Immature natural killer cell (primary cell): ENCODE measurements at places on chromosomes 2 and 18.

GRCh38 chr2:226638576-226638975, 161.0 kb downstream of the IRS1 start:
- DNase-seq: no peak

- DNase-seq: no peak
Measured at GRCh38 chr18:42654556-42654955, 460.9 kb downstream of the RIT2 start.

DNA sequence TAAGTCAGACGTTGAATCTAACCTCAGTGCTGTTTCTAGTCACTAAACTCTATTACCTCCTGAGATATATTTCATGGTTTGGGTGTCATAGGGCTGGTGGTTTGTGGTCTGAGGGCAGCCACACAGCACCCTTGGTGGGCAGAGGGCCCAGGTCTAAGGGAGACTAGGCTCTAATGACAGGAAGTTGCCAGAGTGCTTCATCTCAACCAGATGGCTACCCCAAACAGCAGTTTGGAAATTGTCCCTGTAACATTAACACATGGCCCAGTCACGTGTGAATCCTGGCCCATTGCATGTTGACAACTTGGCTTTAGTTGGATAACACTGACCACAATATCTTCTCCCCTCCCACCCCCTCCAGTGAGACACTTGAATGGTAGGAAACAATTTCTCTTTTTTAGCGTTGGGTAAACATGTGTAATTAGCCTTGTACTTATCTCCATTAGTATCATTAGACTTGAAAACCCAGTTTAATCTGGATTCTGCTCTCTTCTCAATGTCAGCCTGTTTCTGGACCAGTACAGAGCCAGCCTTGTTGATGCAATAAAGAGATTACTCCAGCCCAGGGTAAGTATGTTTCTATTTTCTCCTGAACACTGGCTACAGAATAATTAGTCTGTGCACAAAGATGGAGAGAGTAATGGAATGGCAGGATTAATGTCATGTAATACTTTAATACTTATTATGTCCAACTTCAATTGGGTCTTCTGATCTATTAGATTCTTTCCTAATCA, 187.8 kb upstream of the SIX3 start:
- DNase-seq: peak; percentile 73

DNA sequence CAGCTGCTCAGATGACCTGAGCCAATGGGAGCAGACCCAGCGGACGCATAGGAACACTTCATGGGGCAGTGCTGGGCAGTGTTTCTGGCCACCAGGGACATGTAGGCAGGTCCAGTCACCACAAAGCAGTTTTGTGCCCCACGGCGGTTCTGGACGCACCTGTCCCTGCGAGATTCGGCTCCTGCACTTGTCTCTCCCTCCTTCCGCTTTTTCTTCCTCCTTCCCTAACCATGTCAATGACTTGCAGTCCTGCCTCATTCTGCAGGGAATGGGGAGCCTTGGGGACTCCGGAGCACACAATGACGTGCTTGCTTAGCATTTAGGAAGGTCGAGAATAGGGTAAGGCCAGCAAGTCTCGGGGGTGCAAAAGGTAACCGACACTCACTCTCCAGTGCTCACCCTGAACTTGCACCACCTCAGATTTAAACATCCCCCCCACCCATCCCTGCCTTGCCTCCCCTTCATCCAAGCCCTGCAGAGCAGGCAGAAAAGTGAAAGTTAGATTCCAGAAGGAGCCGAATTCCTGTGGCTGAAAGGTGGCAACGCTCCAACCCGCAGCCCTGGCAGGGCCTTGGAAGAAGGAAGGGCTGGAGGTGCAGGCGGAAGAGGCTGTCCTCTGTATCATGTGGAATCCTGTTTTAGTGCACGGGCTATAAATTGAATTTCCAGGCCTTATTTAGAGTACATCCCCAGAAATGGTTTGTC, 40.5 kb upstream of the ATG16L1 start:
- no peak for DNase-seq

DNA sequence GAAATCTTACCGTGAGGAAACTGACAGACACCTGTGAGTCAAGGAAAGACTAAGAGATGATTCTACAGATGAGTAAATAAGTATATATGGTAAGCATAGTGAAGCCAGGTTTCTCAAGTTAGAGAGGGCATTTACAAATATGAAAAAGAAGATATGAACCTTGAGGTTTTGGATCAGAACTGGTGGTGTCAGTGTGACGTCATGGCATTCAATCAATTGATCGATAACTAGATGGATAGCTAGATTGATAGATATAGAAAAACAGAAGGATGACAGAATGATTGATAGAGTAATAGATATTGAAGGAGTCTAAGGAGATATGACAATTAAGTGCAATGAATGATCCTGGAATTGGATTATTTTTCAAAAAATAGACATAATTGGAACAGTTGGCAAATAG, 350.2 kb upstream of the MC4R start:
- DNase-seq: no peak

GRCh38 chr2:238986491-238987351, 138.8 kb downstream of the TWIST2 start:
- DNase-seq: no peak

- no peak for DNase-seq
Measured at GRCh38 chr2:68809324-68810240, 61.6 kb downstream of the BMP10 start.

GRCh38 chr2:9071584-9072124, 68.2 kb upstream of the MBOAT2 start:
- no peak for DNase-seq

- no peak for DNase-seq
Measured at GRCh38 chr2:240638512-240639160, 13.4 kb downstream of the GPR35 start.

- DNase-seq: no peak
Measured at GRCh38 chr2:72921853-72922252, 4.5 kb downstream of the EMX1 start.

DNA sequence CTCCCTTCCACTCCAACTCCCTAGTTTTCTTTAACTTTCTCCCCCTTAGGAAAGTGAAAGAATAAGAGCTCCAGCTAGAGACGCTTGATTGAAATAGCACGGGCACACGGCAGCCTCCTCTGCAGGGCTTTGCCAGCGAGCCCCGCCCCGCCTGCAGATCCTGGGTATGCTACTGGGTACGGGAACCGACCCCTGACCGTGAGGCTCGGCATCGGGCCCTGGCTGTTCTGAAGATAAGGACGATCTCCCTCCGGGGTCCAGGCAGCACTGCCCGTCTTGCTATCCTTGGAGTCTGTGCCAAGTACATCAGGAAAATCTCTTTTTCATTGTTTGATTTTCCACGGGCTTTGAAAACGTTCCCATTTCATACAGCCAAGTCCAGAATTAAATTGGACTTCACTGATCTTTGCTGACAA, 284.5 kb downstream of the MTX2 start:
- no peak for DNase-seq

DNA sequence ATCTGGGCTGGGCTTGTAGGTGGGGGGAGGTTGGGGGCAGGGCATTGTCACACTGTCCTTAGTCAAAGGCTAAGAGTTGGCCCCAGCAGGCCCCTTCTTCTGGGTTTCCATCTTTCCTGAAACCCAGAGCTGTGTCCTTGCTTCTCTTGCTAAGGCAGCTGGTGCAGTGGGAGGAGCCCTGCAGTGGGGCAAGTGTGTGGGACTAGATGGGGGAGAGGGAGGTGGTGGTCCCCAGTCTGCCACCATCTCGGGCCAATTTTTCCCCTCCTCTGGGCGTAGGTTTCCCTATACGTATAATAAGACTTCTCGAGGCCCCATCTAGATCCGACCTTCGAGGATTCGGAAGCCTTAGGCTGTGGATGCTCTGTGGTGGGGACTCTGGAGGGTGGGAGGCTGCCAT, 3.5 kb downstream of the KCNF1 start:
- no peak for DNase-seq

- DNase-seq: no peak
Measured at GRCh38 chr18:55448420-55448819, 139.6 kb downstream of the TCF4 start.

DNA sequence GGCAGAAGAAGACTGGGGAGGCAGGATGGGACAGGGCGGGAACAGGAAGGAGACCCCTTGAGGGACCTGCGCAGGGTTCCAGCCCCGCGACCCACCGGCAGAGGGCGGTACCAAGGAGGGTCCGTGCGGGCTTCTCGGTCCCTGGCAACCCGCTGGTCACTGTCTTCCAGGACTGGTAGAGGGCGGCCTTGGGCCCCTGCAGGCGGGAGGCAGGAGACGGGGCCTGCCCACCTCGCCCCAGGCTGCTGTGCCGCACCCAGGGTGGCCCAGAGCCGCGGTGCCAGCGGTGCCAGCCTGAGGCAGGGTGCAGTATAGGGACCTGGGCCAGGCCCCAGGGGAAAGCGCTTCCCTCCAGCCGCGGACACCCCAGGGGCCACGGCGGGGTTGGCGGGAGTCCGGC, 34.5 kb downstream of the NEURL3 start:
- peak; percentile 26 for DNase-seq

GRCh38 chr2:62504657-62505056, 1.3 kb downstream of the TMEM17 start:
- DNase-seq: no peak

- DNase-seq: no peak
Measured at GRCh38 chr18:40546875-40547274, 1408.2 kb upstream of the PIK3C3 start.

DNA sequence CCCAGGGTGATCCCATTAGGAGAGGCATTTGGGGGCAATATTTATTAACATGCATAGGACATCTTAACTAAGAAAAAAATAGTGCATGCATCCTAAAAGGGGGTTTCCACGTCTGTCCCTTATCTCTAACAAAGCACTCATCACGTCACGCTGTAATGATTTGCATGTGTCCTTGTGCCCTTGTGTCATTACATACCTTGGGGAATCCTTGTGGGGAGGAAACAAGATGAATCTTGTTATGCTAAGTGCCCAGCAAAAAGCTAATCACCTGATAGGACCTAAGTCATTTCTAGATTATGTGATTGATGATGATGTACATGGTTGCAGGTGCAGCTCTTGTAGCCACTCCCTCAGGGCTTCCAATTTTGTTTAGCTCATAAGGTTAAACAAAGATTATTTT, 250.9 kb downstream of the FBXO15 start:
- DNase-seq: no peak

DNA sequence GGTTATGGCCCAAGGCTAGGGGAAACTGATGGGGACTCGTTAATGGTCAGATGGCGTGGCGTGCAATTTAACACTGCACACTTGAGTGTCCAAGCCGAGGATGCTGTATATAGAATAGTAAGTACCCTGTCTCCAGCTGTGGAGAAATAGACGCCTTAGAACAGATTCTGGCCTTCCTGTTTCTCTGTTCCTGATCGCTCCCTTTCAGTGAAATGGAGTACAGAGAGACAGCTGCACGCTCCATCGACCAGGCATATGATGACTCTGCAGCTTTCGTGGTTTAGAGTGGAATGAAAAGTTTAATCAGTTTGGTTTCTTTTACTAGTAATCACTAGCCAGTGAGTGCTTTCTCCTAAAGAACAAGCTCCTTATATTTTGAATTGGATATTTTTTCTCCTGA, 213.4 kb downstream of the NEDD4L start:
- DNase-seq: no peak

- DNase-seq: no peak
Measured at GRCh38 chr2:166516712-166517303, 22.8 kb upstream of the SCN7A start.

DNA sequence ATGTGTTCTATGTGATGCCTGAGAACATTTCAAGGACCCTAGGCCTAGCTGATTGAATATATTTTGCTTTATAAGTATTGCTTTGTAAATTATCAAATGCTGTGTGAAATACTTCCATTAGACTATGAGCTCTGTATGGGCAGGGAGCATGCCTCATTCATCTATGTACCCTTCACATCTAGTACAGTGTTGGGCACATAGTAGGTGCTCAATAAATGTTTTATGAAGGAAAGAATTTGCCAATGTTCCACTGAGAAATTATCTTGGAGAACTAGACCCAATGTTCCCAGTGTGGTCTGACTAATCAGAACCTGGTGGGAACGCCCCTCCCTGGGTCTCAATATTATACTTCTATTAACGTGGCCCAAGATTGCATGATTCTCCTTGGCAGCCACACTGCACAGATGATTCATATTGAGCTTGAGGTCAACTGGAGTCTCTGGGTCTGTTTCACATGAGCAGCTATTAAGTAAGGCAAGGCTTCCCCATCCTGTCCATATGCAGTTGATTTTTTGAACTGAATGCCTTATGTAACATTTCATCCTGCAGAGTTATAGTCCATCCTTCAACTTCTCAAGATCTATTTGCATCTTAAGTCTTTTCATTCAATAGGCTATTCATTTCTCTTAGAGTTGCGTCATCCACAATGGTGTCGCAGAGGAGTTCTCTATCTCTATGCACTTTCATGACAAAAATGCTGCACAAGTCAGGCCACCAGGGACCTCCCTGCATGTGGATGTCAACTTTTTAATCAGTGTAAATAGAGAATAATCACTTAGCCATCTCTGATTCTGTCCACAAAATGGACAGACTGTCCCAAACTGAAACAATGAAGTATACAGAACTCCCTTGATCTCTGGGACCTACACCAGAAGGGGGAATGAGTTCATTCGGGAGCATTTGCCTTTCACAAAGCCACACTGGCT, 257.6 kb downstream of the CYP26B1 start:
- DNase-seq: no peak

GRCh38 chr2:169397697-169398096, 35.4 kb upstream of the LRP2 start:
- no peak for DNase-seq

GRCh38 chr2:59570818-59571217, 982.6 kb downstream of the BCL11A start:
- DNase-seq: no peak

DNA sequence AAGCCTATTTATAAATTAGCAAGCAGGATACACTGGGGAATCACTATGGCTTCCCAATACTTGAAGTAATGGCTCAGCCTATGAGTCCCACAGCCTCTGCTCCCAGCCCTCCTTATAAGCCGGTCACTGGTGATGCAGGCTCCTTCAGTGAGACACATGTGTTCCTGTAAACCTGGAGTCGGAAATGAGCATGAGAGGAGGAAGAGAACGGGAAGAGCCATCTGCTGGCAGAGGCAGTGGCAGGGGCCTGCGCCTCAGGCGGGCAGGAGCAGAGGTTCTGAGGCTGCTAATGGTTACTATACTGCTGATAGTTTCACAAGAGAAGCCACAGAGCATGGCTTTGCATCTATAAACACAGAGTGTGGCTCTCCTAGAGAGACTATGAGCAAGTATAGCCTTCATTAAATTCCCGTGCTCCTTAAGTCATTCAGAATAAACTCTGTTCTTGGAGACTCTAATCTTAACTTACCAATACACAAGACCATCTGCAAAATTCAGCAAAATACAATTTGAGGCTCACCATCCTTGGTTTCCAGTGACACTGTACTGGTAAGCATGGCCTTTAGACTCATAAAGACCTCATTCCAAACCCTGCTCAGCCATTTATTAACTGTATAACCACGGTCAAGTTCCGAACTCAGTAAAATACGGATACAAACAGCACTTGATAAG, 63.3 kb downstream of the FBXO15 start:
- no peak for DNase-seq
